ENCODE measurements at places on chromosomes 1 and 21. TPM values are rescaled to one million over a fixed set of nuclear protein-coding genes. Genes with fewer than 3 reads are reported as not detected.

The SOAT1 gene
- total RNA-seq, result 14.6 TPM

The B3GALT5 gene
- 1.8 TPM for total RNA-seq

The TBX15 gene
- total RNA-seq, result 3.3 TPM

The HSPB7 gene
- 1.9 TPM for total RNA-seq

The HES5 gene
- total RNA-seq, result 12.0 TPM

The GOLT1A gene
- not detected for total RNA-seq

The AADACL4 gene
- total RNA-seq, result not detected

The MASP2 gene
- not detected for total RNA-seq

The C1orf74 gene
- 10.1 TPM for total RNA-seq

The CREB3L4 gene
- 23.6 TPM for total RNA-seq

The PROX1 gene
- 1.1 TPM for total RNA-seq

- no peak for DNase-seq
Measured at GRCh38 chr1:39898191-39898590, 3.5 kb downstream of the MYCL start.

DNA sequence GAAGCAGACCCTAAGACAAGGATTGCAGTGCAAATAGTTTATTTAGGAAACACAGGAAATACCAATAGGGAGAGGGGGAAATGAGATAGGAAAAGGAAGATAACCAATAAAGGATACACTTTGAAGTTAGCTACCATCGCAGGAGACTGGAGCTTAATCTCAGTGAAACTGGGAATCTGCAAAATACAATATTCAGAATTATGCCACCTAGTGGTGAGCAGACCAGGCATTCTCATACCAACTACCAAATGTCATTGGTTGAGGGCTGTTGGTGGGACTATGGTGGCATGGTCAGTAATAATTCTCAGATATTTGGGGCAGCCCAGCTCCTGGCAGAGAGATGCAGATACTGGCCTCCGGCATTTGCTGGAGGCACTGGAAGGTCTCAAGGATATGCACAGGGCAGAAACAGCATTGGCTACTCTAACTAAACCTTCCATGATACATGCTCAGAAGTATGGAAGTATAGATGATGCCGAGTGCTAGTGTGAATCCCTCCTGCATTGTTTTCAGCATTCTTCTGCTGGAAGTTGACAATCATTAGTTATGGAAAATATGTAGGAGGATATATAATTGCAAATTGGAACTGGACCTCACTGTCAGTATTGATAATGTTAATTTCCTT is 11.8 kb upstream of the ZFP69B start:
- DNase-seq, result no peak

DNA sequence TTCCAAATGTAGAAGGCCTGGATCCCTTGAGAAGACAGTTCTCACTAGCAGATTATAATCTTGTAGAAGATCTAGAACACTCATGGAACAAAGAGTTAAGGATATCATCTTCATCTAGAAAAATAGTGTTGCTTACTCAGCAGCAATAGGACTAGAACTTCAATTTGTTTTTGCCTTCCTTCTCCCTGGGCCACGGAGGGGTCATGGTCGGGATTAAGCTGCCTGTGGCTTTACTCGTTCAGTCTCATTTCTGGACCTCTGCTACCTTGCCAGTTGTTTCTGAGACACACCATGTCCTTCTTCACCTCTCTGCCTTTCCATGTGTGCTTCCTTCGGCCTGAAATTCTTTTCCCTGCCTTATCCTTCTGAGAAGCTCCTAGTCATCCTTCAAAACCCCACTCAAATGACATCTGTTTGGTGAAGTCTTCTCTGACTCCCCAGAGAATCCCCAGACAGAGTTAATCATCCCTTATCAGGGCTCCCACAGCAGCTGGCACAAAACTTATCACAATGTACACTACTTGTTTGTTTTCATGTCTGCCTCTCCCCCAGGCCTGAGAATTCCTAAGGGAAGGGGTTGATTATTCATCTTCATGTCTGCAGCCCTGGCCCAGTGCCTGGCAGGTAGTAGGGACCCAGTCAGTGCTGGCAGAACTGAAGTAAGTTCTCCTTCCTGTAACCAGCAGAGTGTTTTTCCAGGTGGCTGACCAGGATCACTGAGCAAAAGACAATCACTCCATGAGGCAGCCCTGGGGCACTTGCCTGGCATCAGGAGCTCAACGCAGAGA is 15.5 kb upstream of the SNX27 start:
- no peak for DNase-seq

DNA sequence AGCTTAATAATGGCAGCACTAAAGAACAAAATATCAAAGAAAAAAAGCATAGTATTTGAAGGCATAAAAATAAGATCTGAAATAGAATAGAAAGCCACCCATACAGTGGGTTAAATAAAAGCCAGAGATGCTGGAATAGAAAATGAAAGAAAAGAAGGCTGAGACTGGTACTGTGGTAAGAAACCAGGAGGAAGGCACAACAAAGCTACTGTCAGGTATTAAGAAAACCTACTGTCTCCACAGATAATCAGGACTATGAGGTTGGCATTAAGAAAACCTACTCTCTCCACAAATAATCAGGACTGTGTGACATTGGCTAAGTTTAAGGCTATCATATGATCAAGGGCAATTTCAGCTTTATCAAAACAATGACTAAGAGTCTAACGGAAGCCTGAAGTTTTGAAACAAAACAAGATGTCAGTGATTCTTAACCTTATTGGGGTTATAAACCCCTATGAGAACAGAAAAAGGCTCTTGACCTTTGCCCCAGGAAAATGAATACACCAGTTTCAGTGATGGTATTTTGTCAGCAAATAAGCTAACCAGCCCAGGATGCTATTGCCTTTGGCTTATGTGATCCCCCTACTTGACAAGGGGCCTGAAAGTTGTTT is 24.4 kb downstream of the MCOLN2 start:
- no peak for DNase-seq

- DNase-seq, result no peak
Measured at GRCh38 chr1:40981691-40982448, 2.4 kb downstream of the CTPS1 start.

- DNase-seq, result no peak
Measured at GRCh38 chr1:43796111-43796581, 88.8 kb downstream of the ST3GAL3 start.

GRCh38 chr21:39051588-39051949 is 131.7 kb downstream of the PSMG1 start:
- DNase-seq, result no peak

DNA sequence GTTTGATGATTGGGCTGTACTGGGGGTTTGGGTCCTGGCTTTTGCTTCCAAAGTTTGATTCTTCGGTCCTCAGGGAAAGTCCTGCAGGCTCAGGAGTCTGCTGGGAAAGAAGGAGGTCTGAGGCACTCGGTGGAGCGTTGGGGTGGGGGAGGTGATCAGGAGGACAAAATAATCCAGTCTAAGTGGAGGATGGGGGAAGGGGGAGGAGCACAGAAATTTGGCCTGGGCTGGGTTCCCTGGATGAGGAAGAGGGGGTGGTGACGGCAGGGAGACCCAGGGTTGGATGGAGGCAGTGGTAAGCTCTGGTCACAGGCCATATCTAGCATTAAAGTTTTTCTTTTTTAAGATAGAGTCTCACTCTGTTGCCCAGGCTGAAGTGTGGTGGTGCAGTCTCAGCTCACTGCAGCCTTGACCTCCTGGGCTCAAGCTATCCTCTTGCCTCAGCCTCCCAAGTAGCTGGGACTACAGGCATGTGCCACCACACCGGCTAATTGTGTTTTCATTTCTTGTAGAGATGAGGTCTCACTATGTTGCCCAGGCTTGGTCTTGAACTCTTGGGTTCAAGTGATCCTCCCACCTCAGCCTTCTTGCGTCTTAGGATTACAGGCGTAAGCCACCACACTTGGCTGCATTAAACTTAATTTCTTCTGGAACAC is 6.8 kb downstream of the SH2D2A start:
- DNase-seq, result peak; percentile 9

- DNase-seq, result no peak
Measured at GRCh38 chr1:216142921-216143320, 280.3 kb downstream of the USH2A start.

DNA sequence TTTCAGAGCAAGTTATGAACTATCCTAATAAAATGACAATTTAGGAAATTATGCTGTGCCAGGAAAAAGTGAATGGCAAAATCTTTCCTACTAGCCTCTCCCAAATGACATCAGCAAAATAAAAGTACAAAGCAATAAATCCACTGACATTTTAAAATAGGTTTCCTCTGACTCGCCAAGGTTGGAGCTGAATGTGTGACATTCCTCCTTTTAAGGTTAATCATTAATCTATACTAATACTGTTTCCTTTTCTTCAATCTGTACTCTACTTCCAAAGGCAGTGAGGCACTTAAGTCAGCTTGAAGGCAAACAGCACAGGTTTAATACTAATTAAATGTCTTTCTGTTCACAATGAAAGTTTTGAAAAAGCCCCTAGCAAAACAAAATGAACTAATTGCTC is 15.7 kb downstream of the RNF19B start:
- no peak for DNase-seq

DNA sequence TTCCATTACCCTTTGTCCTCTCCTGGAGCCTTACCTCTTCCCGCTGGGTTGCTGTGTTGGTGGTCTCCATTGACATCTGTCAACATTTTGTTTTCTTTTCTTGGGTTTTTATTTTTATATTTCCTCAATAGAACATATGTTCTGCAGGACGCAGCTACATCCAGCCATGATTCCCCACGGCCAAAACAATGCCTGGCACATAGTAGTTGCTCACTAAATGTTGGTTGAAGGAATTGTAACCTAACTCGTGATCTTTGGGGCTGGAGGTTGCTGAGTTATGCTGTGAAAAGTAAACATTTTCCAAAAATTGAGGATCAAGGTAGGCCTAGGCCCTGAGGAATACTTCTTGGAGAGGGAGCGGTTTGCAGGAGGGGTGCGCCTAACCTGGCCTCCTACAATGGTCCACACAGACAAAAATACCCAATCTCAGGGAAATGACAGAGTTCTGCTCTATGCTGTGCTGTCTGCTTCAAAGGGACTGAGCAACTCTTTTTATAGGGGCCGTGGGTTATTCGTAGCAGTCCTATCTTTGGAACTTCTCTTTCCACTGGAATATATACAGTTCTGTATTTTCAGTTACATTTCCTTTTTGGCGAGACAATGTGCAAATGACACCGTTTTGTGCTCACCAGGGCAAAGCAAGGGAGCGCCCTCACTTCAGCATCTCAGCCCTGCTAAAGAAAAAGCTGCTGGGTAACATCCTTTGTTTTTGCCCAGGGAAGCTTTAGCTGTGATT is 1.4 kb downstream of the PDPN start:
- DNase-seq, result no peak

DNA sequence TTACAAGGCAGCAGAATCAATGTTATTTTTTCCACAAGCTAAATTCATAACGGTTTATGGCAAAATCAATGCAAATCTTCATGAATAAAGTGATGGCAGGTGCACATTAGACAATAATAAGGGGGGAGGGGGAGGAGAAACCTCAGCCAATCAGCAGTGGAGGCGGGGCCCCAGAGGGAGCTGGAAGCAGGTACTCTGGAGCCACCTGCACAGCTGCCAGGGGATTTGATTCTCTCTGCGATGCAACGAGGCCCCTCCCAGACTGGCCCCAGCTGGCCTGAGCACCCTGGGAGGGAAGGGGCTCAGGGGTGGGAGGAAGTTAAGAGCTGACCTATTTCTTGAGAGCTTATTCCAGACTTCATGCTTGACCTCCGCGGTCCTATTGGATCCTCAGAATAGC is 127.8 kb upstream of the IGSF21 start:
- DNase-seq, result no peak

- DNase-seq, result peak; percentile 87
Measured at GRCh38 chr1:112718691-112719418, 3.7 kb upstream of the PPM1J start.

GRCh38 chr1:66944330-66945274 is 19.8 kb downstream of the MIER1 start:
- no peak for DNase-seq

GRCh38 chr1:101928829-101929228 is 67.9 kb downstream of the OLFM3 start:
- DNase-seq, result no peak

GRCh38 chr1:109754738-109755137 is 9.0 kb downstream of the EPS8L3 start:
- no peak for DNase-seq

GRCh38 chr1:174964261-174964971 is 35.3 kb upstream of the CACYBP start:
- no peak for DNase-seq

DNA sequence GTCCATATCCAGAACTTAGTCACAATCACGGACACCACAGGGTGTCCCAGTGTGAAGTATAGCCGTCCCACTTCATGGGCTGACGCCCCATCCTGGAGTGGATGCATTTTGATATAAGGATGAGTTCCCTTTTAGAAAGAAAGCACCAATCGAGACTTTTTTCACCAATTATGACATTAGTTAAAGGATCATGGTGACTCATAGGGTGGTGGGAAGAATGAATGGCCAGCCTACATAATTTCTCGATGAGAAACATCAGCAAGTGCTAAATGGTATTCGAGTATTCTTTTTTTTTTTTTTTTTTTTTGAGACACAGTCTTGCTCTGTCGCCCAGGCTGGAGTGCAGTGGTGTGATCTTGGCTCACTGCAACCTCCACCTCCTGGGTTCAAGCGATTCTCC is 38.5 kb upstream of the USP1 start:
- DNase-seq, result no peak

GRCh38 chr1:77900687-77901293 is 12.4 kb downstream of the NEXN start:
- DNase-seq, result no peak

DNA sequence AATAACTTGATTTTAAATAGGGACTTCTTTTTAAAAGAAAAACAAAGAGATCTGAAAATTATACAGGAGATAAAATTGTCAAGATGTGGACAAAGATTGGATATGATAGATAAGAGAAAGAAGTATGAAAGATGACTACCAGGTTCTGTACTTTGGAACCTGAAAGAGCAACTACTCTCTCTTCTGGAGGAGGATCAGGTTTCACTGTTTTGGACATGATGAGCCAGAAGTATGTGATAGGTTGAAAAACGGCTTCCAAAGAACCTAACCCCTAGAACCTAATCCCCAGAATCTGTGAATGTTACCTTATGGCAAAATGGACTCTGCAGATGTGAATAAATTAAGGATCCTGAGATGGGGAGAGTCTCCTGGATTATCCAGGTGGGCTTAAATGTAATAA is 26.2 kb downstream of the RSBN1 start:
- no peak for DNase-seq

GRCh38 chr1:166122873-166123466 is 43.8 kb downstream of the FAM78B start:
- no peak for DNase-seq

DNA sequence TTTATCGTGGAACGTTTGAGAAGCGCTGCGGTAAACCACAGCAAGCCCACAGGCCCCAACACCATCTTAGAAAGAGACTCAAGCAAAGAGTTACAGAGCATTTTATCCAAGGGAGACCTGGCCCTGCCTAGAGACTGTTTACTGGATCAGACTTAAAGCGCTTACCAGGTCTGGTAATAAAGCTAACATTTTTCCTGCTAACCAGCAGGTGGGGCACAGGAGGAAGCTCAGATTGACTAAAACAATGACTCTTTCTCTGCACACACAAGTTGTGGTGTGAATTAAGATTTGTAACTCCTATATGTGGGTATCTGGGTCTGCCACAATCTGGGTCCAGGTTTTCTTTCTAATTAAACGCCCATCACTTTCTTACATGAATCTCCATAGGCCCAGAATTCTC is 136.5 kb upstream of the ETS2 start:
- DNase-seq, result no peak
